ENCODE measurements at places on chromosomes 5 and 9.
A peak's percentile ranks its signal among the peaks of the same experiment; 100 is the strongest.

DNA sequence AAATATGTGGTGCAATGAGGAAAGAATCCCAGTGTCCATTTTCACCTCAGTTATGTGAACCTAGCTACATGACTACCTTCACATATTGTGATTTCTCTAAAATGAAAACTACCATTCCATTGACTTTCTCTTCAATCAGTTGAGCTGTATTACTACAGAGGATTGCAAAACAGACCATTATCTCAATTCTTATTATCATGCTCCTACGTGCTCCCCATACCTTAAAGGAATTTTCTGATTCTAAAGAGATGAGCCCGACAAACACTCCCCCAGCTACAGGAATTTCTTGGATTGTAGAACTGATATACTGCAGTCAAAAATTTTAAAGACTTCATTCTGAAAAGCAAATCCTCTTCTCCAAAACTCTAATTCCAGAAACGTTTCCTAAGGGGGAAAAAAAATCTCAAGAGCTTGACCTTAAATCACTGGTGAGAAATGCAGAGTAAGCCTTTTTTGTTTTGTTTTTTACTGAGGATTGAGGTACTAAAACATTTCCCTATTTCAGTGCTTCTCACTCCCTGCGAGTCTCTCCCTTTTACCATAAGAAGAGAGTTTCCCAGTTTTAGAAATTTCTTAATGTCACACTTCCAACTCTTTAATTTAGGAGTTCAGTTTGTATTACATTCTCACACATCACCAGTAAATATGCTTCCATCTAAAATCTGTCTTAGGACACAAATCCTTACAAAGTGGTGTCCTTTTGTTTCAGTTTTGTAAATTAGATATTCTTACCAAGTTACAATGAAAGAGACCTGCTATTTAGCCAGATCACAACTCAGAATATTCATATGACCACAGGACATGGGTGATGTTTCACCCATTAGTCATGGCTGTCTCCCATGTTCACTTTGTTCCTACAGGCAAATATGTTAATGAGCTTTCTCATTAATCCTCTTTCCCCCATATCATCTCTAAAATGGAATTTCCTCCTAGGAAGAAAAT lies 203.8 kb downstream of the TSSK1B start:
- DNase-seq, result no peak

DNA sequence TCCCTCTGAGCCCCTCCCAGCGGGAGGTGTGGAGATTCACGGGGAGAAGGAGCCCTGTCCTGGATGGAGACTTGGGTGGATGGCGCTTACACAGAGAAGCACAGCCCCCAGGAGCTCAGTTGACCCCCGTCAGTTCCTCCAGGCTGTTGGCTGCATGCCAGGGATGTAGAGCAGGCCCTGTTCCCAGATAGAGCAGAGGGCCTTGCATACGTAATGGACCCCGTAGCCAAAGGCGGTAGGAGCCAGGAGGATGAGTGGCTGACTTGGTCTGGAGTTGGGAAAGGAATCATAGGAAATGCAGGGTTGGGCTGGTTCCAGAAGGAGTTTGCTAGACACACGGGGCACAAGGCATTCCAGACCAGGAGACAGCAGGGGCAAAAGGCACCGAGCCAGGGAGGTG lies 2.5 kb downstream of the PMPCA start:
- DNase-seq, result no peak

GRCh38 chr9:4563105-4563504 lies 72.8 kb downstream of the SLC1A1 start:
- DNase-seq, result no peak

- DNase-seq, result no peak
Measured at GRCh38 chr5:29960323-29960722, 1233.2 kb upstream of the CDH6 start.

DNA sequence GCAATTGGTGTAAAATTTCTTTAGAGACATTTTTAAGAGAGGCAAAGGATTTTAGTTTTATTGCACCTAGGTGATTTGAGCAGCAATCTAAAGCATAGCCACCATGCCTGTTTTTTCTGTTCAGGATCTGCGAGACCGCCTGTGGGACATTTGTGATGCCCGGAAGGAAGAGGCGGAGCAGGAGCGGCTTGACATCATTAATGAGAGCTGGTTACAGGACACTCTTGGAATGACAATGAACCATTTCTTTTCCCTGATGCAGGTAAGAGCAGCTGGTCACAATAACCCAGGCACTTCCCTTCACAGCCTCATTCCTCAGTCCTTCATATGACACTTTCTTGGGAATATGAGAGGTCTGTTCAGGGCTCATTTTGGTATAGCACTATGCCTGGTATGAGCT lies 103.2 kb upstream of the IL7R start:
- no peak for DNase-seq

- no peak for DNase-seq
Measured at GRCh38 chr5:60295423-60295822, 401.9 kb upstream of the PDE4D start.

DNA sequence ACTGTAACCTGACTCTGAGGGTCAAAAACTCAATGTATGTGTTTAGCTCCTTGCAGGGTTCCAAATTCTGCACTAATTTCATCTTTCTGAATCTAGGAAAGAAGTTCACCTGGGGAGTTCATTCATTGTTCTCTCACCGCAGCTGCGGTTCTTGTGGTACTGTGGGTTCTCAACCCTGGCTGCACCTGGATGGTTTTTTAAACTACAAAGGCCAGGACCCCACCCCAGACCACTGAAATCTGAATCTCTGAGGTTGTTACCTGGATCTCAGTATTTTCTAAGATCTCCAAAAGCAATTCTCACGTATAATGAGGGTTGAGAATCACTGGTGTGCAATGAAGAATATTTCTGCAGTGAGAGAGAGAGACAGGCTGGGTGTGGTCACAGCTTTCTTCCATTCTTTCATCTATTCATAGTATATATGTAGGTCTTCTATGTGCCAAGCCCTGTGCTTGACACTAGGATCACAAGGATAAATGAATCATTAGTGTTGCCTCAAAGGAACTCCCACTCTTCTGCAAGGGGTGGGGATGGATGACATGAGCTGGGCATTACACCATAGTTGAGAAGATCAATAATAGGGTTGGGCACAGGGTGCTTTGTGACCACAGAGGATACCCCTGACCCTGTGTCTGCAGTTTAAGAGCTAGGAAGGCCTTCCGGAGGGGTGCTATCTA lies 109.8 kb downstream of the GALNT10 start:
- DNase-seq, result no peak

DNA sequence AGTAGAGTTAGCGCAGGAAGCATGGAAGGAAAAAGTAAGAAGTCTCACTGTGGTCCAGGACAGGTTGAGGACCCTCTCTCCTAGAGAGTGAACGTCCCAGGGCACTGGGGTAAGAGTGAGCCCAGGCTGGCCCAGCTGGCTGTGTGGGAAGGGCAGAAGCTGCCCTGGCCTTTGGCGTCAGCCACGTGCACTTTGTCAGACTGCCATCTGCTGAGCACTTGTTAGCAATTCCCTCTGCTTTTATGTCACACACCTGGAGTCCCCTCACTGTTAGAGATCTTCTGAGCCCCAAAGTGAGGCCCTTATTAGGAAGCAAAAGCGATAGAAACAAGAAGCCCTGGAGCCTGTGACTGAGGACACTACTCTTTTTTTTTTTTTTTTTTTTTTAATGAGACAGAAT lies 79.1 kb downstream of the UGCG start:
- DNase-seq, result no peak

- DNase-seq, result peak; percentile 52
Measured at GRCh38 chr9:16864649-16865434, 5.6 kb downstream of the BNC2 start.

Data from muscle of back (tissue), 13 donors.